ENCODE measurements at places on chromosomes 7 and 10.

DNA sequence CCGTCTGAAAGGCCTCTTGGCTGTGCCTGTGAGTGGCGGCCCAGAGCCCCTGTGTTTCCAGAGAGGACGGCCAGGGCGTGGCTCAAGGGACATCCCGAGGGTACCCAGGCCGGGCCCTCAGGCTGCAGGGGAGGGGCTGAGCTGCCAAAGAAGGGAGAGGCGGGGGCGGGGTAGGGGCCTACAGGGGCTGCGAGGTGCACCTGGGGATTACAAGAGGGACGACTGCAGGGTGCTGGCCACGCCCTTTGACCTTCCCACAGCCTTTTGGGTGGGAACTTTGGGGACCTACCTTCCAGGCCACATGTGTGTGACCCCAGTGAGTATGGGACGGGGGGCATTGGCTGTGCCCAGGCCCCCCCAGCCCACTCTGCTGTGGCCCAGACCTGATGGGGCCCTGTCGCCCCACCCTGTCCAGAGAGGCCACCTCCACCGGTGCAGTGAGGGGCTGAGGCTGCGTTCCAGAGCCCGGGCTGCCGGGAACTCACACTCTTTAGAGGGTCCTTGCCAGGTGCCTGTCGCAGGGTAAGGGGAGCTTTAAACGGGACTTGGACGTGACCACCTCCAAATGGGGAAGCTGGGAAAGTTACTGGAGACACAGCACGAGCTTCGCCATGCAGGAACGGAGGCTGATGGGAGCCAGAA lies 19.0 kb upstream of the NKX6-2 start:
- DNase-seq = no peak

- DNase-seq = no peak
These were observed 54.1 kb downstream of the KIAA1217 start for GRCh38 chr10:24262929-24263590.

DNA sequence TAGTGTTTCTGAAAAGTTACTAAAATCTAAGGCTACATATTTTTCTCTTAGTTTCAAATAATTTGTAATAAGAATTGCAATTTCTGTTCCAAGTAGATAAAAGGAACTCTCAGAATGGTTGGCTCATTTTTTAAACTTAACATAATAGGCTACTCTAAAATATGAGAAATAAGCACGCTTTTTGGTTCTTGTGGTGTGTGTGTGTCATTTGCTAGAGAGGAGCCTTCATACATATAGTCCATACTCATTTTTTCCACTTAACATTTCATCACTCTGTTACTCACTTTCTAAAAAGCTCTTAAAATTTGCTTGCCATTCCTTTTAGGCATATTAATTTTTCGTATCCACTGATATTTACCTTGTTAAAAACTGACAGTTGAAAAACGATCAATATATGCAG lies 74.0 kb upstream of the VWDE start:
- no peak for DNase-seq

DNA sequence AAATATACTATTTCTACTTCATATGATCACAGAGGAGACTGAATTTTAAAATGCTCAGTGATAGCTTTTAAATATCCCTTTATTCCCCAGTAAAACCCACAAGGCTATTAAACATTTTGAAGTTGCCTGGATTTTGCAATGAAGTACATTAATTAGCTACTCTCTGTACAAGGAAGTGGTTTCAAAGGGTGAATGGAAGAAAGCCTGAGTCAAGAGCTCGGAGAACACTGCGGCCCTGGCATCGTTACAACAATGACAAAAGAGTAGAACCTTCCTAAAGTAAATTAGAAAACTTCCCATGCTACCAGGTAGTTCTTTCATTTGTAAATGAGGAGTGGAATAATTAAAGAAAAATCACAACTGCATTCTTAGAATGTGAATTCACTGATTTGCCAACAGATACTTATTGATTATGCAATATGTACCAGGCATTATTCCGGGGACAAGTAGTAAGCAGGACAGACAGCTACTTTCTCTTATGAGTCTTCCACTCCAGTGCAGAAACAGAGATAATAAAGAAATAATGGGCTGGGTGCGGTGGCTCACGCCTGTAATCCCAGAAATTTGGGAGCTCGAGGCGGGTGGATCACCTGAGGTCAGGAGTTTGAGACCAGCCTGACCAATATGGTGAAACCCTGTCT lies 63.0 kb downstream of the ZNF22 start:
- no peak for DNase-seq

GRCh38 chr10:92965314-92965713 lies 95.3 kb upstream of the CYP26C1 start:
- no peak for DNase-seq

- no peak for DNase-seq
These were observed 27.0 kb downstream of the SND1 start for GRCh38 chr7:127678947-127679346.

DNA sequence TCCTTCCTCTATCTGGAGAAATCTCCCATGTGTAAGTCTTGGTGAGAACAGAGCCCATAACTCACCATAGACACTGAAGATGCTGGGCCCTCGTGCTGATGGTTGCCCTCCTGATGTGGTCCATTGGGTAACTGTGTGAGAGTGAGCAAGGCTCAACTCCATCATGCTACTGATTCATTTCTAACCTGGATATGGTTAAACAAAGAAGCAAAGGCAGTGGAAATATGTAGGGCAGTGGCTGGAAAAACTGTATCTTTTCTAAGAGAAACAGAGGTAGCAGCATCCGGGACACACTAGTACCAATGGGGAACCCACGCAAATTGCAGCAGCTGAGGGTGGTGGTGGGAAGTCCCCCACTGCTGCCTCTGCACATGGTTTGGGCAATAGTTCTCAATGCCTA lies 221.7 kb downstream of the KLF6 start:
- no peak for DNase-seq

DNA sequence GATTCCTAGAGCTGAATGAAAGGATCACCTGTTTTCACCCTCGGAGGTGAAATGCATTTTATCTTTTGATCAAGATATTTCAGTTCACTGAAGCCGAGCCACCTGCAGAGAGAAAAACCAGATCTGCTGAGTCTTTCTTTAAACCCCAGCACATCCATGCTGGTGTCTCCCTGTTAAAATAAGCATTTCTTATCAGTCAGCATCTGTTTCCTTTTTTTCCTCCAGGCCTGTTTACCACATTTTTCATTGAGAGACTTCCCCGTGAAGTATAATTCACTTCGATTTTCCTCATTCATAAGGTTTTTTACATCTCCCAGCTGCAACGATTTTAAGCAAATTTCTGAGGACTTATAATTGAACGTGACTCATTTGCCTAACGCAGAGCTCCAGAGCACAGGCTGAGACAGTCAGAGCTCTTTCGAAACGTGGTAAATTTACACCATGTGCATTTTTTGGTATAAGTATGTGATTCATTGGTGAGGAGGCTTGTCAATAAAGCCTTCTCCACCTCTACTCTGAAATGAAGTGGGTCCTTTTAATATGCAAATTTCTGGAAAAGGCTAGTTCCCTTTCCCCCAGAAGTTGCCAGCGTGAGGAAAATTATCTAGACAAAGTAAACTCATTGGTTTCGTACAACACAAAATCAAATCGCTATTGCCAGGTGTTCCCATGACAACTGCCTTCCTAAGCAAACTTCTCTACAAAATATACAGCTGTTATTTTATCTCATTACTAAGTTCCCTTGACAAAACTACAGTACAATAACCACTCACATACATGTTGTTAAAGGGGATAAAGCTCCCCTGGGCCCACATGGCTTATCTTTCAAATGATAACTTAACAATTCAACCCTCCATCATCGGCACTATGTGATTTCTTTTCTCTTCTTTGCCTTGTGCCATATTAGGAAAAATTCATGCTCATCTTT lies 374.8 kb upstream of the AKR1E2 start:
- DNase-seq = no peak

DNA sequence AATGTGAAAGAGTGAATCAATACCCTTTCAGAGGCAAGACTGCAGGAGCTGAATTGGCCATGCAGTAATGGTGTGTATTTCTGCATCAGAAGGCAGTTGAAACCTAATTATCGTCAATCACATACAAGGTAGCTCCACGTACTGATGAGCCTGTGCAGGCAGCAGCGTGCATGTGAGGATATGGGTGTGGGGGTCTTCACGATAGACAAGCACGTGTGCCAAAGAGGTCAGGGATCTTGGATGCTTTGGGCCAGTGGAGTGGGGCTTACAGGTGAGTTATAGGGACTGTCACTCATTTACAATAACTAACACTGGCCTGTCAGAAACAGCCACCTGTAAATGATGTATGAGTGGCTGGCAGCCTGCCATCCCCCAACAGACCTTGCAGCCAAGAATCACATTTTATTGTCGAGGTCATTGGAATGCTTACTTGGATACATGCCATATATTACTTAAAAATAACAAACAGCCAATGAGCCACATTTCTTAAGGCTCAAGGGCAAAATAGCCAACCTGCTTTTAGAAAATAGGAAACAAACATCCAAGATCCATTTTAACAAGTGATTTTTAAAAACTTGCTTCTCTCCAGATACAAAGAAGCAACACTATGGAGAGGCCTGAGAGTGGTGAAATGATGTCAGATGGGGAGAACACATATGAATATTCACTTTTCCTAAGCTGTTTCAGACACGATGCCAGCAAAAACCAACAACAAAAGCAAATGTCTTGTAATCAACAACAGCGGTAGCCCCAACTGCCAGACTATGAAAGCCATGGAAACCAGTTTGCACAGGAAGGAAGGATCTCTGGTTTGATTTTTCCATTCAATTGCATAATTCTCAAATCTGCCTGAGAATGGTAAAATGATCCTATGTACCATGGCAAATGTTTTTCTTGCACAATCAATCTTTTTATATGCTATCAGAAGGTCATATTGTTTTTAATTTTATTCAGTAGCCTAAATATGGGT lies 210.7 kb downstream of the SKAP2 start:
- no peak for DNase-seq

DNA sequence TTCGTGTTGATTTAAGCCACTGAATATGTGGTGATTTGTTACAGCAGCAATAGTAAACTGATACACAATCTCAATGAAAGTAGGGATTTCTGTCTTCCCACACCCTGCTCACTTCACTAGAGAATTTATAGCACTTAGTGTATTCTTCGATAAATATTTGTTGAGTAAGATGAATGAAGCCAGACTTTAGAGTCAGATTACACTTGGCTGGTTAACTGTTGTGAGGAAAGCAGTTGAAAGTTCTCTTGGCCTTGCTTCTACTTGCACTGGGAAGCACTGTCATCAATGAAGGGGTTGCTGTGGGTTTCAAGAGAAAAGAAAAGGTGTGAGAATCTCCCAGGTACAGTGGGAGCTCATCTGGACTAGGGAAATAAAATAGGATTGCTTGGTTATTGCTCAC lies 82.1 kb upstream of the IGFBP3 start:
- no peak for DNase-seq

GRCh38 chr10:5534051-5534821 lies 9.5 kb downstream of the CALML3 start:
- DNase-seq = no peak
